ENCODE measurements at places on chromosomes 7 and 10.

GRCh38 chr7:108284349-108285002 is 154.3 kb upstream of the LAMB4 start:
- ATAC-seq: peak; percentile 74

GRCh38 chr10:13803566-13804554 is 217.1 kb downstream of the PRPF18 start:
- no peak for ATAC-seq

GRCh38 chr10:73965890-73966768 is 31.8 kb upstream of the VCL start:
- ATAC-seq: no peak

DNA sequence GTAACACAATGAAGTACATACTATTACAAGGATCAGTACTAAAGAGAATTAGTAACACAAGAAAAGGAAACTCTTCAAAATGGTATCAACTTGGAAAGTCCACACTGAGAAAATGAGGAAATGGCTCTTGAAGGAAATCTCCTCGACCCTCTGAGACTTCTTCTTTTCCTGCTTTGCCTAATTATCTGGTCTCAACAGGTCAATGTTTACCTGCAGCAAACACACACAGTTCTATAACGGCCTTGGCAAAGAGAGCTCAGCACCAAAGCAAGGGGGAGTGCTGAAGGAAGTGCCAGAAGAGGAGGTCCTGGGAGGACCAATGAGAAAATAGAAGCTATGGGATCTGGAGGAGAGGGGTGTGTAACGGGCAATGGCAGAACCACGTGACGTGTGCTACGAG is 21.9 kb downstream of the CHCHD3 start:
- ATAC-seq: no peak

DNA sequence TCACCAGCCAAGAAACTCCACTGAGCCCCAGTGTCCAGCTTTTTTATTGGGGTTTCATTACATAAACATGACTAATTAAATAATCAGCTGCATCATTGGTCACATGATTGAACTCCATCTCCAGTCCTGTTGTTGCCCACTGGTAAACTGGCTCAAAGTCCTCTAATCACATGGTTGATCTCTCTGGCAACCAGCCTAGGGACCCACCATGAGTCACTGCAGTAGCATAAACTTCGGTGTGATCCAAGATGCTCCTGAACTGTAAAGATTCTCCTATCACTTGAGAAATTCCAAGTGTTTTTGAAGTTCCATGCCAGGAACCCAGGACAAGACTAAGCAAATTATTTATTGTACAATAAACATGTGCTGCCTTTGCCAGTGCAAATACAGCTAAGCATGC is 130.4 kb upstream of the AUTS2 start:
- no peak for ATAC-seq

DNA sequence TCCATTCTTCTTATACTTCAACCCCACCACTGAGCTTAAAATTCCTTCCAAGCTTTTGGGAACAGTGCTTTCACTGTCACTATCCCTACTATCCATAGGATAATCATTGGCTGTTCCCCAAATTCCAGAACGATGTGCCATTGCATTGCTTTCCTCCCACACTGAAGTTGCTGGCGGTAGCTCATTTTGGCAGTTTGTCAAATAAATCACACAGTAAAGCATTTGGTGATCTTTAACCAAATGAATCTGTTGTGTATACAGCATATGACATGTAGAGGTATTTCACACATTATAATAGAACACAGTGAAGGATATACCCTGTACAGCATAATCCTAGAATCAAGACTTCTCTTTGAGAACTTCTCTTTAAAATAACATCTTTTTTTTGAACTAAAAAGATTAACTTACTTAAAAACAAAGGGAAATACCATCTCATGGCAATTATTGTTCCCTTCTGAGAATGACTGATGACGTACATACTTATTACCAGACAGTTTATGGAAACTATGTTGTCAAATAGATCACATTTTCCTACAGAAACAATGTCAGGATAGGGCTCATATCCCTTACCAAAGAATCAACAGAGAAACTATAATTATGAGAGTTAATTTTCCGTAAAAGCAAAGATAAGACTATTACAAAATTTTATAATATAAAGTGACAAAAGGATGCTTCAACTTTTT is 93.6 kb downstream of the CTNNA3 start:
- ATAC-seq: no peak

- ATAC-seq: no peak
Observed at GRCh38 chr7:44891791-44892190, 6.5 kb upstream of the PURB start.

- ATAC-seq: no peak
Observed at GRCh38 chr7:155362380-155363145, 64.9 kb downstream of the INSIG1 start.
